ENCODE measurements at places on chromosomes 1 and 21.

DNA sequence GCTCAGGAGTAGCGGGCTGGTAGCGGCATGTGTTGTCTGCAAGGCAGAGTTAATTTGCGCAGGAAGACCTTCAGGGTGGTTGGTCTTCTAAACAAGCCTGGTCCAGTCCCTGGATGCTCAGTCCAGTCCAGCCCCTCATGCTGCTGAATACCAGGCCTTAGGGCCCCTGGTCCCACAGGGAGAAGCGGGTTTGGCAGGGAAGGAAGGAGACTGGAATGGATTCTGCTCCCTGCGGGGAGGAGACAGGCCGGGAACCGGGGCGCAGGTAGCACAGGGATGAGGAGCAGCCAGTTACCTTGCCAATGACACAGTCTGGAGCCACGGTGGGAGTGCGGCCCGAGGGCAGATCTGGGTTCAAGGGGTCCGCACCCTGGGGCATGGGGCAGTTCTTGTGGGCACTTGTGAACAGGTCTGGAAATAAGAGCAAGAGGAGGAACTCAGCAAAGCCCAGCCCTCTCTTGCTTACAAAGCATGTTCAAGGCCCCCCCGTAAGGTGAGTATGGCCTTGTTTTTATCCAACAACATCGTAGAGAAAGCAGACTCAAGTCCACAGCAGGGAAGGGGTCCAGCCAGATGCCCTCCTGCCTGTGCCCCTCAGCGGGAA is 10.1 kb downstream of the FAM131C start:
- no peak for DNase-seq

- no peak for DNase-seq
These were observed 34.3 kb upstream of the KCNA3 start for GRCh38 chr1:110708974-110709440.

DNA sequence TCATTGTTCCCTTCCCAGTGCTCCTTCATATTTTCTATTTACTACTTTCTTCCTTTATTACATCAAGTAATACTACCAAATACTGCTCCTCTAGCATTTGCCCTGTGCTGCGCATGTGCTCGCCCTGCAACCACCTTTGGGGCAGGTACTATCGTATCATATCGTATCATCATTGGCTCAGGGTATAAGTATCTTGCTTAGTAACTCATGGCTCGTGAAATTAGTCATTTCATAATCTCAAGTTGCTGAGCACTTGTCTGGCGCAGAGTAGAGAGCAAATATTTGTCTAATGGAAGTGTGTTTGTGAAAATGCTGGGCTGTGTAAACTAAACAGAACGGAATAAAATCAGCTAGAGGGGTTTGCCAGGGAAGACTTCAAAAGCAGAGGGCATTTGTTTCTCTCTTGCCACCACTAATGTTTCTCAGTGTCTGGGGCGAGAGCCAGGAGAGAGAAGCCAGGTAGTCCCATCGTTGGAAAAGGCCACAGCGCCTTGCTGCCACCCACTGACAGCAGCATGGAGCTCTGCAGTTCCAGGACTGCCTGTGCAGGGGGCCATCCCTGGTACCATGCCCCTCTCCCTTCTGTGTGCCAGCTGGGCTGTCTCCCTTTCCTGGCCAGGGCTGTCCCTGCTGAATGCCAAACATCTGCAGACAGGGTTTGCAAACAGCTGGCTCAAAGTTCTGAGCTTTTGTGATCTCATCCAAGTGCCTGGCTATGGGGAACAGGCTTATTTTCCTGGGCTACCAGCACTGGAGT is 20.0 kb upstream of the CPT2 start:
- peak; percentile 43 for DNase-seq

DNA sequence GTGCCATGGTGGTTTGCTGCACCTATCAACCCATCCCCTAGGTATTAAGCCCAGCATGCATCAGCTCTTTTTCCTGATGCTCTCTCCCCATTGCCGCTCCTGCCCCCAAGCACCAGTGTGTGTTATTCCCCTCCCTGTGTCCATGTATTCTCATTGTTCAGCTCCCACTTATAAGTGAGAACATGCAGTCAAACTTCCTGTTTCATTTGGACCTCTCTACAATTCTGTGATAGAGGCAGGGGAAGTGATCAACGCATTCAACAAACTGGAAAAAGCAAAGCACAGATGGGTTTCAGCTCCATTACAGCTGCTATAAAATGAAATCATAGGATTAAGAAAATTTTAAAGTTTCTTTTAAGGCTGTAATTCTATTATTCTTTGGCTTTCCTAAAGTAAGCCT is 23.3 kb upstream of the CD55 start:
- DNase-seq: no peak

All from ovary (tissue), 10 donors.